Bone marrow (tissue), 2 donors: ENCODE measurements at places on chromosomes 11 and 22.

DNA sequence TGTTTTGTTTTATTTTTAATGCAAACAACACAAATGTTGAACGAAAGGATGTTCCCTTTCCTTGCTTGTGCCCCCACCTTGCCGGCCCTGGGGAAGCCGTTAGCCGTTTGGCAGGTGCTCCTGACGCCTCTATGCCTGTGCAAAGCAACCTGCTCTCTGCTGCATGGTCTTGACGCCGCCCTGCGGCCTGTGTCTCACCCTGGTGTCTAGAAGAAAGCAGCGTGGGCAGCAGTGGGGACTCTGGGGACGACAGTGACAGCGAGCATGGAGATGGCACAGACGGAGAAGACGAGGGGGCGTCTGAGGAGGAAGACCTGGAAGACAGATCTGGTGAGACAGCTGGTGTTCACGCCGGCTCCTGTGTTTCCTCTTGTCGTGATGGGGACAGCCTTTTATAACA, 5.5 kb downstream of the PHRF1 start:
- DNase-seq, result no peak

GRCh38 chr11:130916910-130917309, 631 bp upstream of the SNX19 start:
- no peak for DNase-seq

DNA sequence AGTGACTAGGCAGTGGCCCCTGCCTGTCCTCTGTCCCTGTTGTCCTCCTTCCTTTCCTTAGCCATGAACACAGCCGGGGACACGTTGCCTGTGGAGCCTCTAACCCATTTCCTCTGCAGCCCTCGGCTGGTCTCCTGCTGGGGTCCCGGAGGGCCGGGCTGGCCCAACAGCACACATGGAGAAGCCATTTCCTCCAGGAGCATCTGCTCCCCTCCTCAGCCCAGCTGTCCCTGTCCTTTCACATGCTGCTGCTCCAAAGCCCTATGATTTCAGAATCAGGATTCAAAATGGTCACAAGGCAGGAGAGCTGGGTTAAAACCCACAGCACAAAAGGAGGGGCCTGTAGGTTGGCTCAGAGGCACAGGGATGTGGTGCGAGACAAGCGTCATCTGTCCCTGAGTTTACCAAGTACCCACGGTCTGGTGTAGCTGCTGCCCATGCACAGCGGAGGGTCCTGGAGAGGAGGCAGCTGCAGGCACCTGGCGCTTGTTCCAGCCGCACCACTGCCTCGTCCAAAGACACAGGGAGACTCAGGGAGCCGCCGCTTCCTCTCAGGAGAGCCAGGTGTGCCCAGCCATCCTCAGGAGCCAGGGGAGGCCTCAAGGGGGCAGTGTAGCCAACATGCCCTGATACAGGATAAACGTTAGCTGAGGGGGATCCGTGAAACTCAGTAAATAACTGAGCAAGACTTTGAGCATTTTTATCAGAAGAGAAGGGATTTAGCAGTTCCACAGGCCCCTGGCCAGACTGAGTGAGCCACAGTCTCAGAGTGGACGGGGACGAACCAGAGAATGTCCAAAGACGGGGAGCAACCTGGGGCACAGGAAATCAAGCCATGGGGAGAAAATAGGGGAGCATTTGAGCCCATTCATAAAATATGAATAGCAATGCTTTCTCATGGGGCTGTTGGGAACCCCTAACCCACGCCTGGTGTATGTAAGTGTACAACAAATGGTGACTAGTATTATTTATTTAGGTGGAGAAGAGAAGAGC, 3.9 kb upstream of the VSIG10L2 start:
- DNase-seq, result no peak

DNA sequence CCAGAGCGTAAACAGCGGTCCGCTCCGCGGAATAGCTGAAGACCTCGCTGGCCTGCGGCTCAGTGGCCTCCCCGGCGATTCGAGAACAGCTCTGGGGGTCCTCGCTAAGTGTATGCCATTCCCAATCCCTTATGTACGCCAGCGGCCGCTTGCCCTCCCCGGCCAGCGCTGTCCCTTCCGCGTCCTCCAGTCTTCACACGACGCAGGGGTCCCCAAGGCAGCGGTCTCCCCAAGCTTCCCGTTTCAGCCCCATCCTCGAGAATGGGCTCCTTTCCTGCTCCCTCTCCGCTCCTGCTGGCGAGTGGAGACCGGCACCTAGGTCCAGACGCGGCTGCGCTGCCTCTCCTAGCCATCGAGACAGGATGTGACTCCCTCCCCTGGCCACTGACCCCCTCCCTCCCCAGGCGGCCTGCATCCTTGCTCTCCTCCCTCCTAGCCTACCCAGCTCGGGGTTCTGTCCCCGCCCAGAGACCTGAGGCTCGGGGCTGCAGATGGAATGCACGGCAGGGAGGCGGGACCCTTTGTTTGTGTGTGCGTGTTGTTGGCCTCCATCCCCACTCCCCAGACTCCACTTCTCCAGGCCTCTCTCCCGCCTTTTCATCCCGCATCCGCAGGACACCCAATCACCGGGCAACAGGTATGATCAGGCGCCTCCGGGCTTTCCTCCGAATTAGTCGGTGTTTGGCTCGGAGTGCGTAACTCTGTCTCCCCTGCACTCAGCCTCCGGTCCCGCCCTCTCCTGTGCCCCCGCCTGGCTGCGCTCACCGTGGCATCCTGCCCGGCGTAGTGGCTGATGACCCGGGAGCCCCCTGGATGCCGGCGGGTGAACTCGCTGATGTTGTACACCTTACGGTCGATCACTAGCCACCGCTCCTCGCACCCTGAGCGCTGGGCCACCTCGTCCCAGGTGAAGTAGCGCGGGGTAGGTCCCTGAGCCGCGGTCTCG, 740 bp downstream of the FADS1 start:
- peak; percentile 56 for DNase-seq

- DNase-seq, result no peak
These were observed 392.8 kb upstream of the CCDC90B start for GRCh38 chr11:83678831-83679584.

- DNase-seq, result no peak
These were observed 18.3 kb upstream of the TTLL12 start for GRCh38 chr22:43205261-43205691.
